ENCODE measurements at places on chromosomes 12 and 14.

- no peak for DNase-seq
Measured at GRCh38 chr12:123442774-123443173, 6.3 kb upstream of the RILPL2 start.

DNA sequence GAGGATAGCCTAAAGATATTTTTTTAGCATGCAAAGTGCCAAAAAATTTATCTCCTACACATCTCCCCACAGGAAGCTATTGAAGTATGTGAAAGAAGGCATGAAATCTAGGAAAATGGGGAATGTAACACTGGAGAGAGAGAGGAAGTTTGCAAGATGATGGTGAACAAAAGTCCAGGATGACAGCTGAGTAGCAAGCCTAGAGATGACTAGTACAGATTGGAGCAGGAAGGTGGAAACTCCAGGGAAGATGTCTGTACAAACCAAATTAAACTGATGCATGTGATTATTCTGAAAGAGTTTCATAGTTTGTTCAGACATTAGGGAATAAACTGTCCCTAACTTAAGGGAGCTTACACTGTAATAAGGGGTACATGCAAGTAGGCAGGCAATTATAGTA lies 99.3 kb downstream of the RAD51B start:
- DNase-seq: no peak

GRCh38 chr12:55024575-55024974 lies 4.8 kb downstream of the NEUROD4 start:
- no peak for DNase-seq

DNA sequence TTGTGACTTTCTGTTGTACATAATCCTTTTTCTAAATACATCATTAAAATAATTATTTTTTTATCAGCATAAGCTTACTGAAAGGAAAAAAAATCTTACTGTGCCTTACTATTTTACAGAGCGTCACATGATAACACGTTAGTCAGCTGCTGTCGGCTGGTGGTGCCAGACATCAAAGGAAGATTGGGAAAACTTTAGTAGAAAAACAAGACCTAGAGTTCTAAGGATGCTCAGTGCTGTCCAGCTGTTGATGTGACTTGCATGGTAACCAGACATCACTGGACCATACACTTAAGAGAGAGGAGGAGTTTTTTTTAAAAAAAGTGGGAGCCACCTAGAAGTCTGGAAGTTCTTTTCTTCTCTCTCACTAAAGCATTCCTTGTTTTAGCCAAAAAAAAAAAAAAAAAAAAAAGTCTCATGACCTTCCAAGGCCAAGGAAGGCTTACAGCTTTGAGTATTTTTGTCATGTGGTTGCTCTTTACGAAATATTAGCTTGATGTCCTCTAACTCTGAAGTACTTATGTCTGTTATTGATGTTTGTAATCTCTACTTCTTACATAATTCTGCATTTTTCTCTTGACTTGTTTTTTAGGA lies 4.5 kb downstream of the RASSF8 start:
- DNase-seq: no peak

- DNase-seq: peak; percentile 50
Measured at GRCh38 chr12:51391283-51392123, at the start of gene GALNT6. Gene GALNT6, minus strand, starts transcription at chr12:51391406. Its CDS starts 11,625 bp downstream, at chr12:51379781.

- no peak for DNase-seq
Measured at GRCh38 chr12:64253356-64253755, 31.3 kb upstream of the KICS2 start.

DNA sequence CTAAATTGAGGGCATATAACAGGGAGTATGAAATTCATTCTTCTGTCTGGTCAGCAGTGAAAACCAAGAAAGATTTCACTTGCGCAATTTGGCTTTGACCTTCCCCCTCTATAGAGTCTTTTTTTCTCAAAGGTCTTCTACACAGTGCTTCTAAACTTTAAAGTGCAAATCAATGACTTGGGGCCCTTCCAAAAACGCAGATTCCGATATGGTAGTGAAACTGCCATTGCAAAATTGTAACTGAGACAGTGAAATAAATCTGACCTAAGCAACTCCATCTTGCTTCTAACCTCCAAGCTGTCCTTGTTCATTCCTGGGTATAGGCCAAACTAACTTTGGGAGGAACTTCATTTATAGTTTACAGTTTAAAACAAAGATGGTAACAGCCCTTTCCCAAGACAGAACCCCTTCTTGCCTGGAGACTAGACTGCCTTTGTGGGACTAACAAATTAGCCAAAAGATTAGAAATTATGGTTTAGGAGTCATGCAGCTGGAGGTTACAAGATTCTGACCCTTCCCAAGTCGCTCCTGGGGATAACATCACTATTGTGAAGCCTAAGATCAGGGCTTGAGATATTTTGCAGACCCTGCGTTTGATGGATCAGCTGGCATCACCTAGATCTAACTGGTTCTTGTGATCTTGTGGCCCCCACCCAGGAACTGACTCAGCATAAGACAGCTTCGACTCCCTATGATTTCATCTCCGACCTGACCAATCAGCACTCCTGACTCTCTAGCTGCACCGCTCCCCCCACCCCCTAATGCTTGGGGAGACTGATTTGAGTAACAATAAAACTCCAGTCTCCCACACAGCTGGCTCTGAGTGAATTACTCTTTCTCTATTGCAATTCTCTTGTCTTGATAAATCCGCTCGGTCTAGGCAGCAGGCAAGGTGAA lies 5.0 kb downstream of the SLC25A21 start:
- DNase-seq: no peak

GRCh38 chr12:54126696-54127537 lies 61.9 kb downstream of the SMUG1 start:
- no peak for DNase-seq

DNA sequence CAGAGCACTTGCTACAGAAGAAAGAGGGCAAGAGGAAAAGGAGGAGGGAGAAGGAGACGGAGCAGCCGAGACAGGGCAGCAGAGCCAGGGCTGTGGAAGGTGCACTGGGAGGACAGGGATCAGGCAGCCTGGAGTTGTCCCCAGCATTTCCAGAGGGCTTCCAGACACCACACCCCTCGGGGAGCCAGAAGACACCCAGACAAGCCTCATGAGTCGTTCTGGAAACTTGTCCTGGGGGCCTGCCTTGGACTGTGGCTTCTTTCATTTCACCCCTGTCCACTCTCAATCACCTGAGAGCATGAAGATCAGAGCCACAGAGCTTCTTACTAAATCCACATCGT lies 14.1 kb downstream of the CMKLR1 start:
- no peak for DNase-seq

DNA sequence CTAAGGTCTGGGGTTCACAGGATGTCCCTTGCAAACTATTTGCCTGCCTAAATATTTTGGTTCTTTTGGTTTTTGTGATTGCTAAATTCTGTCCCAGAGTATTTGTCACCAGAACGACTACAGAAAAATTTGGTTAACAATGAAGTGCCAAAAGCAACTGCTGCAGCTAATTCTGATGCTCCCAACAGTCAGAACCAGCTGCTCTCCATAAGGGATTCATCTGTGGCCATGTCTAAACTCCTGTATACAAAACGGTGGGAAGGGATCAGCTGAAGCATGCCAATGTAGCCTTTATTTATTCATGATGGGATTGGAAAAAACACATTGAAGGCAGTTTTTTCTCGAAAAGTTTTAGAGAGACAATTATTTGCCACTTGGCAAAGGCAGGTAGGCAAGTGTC lies 29.3 kb upstream of the PELI2 start:
- no peak for DNase-seq

DNA sequence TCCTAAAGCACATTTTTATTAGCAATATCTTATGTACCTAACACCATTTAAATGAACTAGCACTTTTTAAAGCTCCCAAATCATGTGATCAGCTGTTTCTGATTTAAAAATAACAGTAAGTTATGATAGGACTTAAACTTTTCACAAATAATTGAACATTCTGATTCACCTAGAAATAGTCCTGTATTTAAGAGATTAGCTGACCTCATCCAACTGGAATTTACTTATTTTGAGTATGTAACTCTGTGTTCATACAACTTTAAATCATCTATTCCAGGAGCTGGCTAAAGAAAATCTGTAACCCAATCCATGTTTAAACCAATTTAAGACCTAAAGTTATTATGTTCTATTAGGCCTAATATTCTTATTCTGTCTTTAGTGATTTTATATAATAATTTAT lies 184.3 kb downstream of the CCDC91 start:
- DNase-seq: no peak
